Stimulated activated CD4-positive, alpha-beta T cell treated with anti-CD3 and anti-CD28 coated beads, Interleukin-2, amount 100 ng/mL, for 48 hours (primary cell): ENCODE measurements at places on chromosomes 3 and 15.

DNA sequence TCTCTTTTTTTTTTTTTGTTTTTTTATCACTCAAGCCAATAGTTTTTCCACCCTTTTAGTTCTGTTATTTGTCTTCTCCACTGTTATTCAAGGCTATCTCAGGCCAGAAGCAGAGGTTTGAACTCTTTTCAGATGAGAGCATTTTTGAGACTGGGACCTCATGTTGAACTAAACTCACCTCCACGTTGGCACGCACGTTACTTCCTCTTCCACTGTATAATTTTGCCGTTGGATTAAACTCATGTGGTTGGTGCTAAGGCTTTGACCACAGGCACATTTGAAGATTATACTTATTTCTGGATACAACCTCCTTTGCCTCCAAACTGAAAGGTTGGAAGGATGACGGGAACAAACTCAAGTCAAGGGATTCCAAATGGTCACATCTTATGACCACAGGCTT lies 501.3 kb upstream of the TPRG1 start:
- DNase-seq: no peak

DNA sequence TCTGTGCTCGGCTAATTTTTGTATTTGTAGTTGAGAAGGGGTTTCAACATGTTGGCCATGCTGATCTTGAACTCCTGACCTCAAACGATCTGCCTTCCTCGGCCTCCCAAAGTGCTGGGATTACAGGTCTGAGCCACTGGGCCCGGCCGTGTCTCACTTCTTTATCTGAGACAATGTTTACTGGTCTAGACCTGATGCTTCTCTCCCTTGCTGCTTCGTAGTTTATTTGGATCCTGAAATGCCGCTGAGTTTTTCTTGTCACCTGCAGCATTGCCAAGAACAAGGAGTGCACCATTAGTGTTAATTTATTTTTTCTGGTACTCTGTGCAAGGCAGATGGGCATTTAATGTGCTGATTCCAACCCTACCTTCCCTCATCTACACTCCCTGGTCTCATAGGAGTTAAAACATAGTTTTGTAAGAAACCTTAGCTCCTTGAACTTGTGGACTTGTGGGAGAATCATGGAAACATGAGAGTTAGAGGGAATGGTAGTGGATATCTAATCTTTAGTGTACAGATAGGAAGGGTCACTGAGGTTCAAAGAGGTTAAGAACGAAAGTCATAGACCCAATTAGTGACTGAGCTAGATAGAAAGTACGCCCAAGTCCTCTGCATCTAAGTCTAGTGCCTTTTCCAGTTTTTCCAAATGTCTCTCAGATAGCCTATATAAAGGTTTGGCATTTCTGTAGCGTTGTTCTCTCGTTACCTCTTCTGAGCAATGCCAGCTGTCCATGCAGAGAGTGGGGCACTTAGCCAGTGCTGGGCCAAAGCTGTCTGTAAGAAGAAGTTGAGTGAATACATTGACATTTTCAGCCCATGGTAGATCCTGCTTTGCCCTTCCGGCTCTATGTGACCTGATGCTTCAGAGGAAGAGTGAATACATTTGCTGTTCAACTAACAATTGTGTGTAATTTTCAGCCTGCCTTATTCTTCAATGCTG lies 244.1 kb downstream of the LPP start:
- DNase-seq: no peak

DNA sequence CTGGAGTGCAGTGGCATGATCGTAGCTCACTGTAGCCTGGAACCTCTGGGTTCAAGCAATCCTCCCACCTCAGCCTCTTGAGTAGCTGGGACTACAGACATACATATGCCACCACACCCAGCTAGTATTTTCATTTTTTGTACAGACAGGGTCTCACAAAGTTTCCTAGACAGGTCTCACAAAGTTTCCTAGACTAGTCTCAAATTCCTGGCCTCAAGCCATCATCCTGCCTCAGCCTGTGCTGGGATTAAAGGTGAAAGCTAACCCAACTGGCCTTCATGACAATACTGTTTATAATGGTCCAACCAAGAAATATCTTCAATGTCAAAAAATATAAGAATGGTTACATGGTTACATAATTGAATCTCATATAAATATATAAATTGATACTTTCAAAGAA lies 24.0 kb downstream of the GPR176 start:
- DNase-seq: no peak

DNA sequence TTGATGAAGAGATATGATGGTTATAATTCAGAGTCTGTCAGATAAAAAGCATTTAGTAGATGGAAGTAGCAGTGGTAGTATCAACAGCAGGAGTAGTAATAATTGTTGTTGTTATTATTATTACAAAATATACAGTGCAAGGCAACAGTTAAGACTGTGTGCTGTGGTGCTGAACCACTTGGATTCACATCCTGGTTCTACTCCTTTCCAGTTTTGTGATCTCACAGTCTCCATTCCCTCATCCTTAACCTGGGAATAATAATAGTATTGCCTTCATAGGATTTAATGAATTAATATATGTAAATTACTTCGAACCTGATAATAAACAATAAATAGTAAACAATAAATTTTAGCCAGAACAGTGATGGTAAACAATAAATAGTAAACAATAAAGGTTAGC lies 37.1 kb upstream of the TSC22D2 start:
- DNase-seq: no peak

- no peak for DNase-seq
These were observed 62.9 kb downstream of the EFCAB12 start for GRCh38 chr3:129365296-129366136.

DNA sequence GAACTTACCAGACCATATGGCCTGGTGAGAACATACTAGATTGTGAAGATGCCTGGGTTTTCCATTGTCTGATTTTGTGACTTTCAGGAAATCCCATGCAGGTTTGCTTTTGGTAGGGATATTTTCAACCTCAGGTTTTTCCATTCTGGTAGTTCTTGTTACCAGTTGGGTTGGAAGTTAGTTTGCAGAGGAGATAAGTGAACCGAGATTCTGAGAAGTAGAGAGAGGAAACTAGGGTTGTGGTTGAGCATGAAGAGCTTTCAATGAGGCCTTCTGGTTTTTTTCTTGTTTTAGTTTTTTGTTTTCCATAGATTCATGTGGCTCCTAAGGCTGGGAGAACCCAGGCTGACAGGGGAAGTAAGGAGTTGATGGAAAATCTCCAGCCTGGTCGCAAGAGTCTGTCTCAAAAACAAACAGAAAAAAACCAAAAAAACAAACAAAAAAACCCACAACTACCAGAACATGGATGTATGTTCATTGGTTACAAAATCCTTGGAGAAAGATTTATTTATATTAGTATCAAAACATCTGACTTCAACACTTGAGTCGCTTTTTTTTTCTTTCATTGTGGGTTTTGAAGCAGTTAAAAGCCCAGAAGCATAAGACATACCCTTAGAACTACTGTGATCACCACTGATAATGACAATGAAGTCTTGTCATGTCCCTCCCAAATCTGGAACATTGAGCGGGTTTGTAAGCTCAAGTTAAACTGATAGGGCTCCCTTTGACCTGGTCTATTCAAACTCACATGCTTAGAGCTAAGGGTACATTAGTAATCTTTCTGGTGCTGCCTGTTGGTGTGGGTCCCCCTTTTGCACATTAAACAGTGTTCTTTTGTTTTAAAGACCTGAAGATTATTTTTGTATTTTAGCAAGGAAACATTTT lies 3.2 kb downstream of the GPR171 start:
- no peak for DNase-seq

GRCh38 chr15:56250626-56251025 lies 6.9 kb upstream of the RFX7 start:
- no peak for DNase-seq

DNA sequence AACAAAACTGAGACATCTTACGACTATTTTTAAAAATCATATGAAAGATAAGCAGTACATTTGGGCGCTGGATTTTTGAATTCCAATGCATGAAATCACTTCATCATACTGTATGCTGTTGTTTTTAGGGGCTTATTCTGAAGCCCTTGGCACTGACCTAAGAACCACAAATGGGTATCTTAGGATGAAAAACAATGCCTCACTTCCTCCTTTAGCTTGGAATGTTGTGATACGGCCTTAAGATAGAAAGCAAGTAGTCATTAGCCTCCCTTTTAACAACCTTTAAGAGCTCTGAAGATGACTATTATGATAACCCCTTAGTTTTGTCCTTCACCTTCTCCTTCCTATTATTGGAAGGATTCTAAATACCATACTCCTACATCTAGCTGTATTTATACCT lies 289.8 kb downstream of the ARPP21 start:
- DNase-seq: no peak

DNA sequence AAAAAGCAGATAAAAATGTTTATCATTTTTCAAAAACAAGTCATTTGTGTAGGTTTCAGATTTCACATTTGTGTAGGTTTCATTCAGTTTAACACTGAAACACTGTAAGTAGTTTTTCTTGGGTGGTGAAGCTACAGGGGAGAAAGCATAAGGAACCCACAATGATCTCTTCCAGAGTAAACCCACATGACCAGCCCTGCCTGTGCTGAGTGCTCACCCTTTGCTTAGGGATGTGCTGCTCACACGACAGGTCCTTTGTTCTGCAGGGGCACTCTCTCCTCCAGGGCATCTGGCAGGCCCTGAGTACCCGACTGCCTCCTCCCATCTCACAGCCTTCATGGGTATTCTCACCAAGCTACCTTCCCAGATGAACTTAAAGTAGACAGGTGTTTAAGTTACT lies 28.9 kb downstream of the ZXDC start:
- DNase-seq: no peak

- DNase-seq: no peak
These were observed 2.9 kb upstream of the MKRN2 start for GRCh38 chr3:12553921-12554391.

DNA sequence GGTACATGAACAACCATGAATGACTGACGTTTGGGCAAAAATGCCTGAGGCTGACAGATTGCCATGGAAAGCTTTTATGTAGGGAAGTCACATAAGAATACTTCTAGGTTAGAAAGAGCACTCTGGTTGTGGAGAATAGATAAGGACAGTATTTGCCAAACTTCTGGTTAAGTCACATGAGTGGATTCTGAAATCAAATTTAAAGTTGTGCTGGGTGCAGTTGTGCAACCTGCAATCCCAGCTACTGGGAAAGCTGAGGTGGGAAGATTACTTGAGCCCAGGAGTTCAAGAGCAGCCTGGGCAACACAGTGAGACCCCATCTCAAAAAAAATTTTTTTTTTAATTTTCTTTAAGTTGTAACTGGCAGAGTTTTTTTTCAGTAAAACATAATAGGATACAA lies 7.2 kb upstream of the ZNF148 start:
- DNase-seq: no peak

DNA sequence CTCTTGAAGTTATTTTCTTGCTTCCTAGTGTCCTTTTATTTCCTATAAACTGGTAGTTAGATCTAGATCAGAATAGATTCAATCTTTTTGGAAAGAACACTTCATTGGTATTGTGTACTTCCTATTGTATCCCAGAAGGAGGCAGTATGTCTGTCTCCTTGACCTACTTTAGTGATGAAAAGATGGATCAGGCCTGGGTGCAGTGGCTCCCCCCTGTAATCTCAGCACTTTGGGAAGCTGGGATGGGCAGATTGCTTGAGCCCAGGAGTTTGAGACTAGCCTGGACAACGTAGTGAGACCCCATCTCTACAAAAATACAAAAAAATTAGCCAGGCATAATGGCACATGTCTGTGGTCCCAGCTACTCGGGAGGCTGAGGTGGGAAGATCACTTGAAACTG lies 12.0 kb downstream of the BSN start:
- DNase-seq: no peak

DNA sequence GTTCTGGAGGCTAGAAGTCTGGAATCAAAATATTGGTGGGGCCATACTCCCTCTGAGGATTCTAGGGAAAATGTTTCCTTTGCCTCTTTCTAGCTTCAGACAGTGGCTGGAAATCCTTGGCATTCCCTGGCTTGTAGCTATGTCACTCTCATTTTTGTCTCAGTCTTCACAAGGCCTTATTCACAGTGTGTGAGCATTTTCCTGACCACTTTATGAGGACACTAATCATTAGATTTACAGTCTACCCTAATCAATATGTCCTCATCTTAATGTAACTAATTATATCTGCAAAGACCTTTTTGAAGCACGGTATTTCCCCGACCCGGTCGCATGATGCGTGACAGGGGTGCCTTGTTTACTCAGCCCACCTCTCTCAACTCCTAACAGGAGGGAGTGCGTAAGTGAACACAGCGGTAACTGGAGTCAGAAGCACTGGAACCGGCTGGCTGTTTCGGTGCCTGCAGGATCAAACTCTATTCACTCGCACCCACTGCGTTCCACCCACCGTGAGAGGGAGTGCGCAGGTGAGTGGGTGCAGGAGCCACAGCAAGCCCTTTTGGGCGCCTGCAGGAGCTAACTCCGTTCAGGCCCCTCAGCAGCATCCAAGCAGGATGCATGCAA lies 155.0 kb downstream of the EPHA3 start:
- DNase-seq: no peak

- no peak for DNase-seq
These were observed 84.9 kb upstream of the BCL6 start for GRCh38 chr3:187830181-187830580.

- DNase-seq: peak; percentile 69
These were observed 811 bp downstream of the SKIL start for GRCh38 chr3:170358042-170359010.

DNA sequence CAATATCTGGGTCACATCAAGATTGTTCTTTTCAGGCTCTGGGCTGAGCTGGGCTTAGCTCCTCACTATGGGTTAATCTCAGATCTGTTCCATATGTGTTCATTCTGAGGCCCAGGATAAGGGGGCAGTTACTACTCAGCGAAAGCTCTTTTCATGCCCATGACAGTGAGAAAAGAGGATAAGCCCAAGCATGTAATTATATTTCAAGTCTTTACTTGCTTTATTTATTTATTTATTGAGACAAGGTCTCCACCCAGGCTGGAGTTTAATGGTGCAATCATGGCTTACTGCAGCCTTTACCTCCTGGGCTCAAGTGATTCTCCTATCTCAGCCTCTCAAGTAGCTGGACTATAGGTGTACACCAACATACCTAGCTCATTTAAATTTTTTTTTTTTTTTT lies 44.7 kb upstream of the SELENOK start:
- DNase-seq: no peak

DNA sequence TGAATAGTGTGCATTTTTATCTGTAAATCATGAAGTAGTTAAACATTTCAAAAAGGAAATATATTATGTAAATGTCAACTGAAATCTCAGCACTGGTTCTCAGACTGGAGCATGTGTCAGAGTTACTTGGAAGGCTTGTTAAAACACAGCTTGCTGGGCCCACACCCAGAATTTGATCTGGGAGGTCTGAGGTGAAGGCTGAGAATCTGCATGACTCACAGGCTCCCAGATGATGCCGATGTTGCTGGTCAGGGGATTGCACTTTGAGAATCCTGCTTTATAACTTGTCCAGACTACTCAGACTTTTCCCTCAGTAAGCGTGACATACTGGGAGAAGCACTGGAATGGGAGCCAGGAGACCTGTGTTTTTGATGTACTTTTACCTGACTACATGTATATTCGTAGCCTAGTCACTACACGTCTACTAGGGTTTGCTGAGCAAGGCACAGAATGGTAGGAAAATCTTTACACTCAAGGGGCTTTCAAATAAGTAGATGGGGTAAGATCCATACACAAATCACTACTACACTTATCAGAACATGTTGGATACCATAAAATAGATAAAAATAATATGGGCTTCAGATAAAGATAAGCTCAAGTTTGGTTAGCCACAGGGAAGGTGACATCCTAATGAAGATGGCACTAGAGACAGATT lies 77.1 kb upstream of the MEX3B start:
- DNase-seq: no peak

GRCh38 chr3:142568393-142569017 lies 10.0 kb downstream of the ATR start:
- DNase-seq: no peak

GRCh38 chr3:107727102-107727501 lies 204.3 kb downstream of the BBX start:
- no peak for DNase-seq

GRCh38 chr15:42996871-42997270 lies 76.3 kb upstream of the TTBK2 start:
- no peak for DNase-seq

GRCh38 chr15:85141726-85142125 lies 160.1 kb downstream of the PDE8A start:
- no peak for DNase-seq
